ENCODE measurements at places on chromosomes 7 and 10.
A peak's percentile ranks its signal among the peaks of the same experiment; 100 is the strongest.

GRCh38 chr7:7919449-7919945 is 49.1 kb upstream of the GLCCI1 start:
- no peak for DNase-seq

GRCh38 chr7:25124465-25125136 is 459 bp downstream of the CYCS start:
- peak; percentile 37 for DNase-seq

DNA sequence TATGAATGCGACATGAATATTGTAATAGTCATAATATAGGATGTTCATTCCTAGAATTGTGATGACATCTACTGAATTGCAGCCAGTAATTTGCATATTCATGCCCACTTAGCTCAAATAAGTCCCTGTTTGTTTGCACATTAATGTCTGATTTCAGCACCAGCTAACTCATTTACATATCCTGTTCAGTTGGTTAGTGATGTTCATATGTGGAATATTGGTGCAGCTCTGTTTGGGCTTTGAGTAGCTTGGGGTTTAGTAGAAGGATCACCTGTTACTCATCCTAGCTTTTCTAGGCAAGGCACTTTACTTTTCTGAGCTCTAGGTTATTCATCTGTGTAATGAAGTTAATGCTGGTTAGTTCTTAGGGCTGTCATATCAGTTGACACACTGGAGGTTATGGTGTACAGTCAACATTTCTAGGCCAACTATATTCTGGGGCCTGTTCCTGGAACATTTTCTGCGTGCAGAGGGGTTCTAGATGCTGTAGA is 238.4 kb downstream of the EXOC4 start:
- no peak for DNase-seq

- no peak for DNase-seq
Measured at GRCh38 chr10:80474597-80474910, 20.4 kb downstream of the TSPAN14 start.

- DNase-seq: no peak
Measured at GRCh38 chr10:69364232-69364940, 52.3 kb downstream of the TACR2 start.

DNA sequence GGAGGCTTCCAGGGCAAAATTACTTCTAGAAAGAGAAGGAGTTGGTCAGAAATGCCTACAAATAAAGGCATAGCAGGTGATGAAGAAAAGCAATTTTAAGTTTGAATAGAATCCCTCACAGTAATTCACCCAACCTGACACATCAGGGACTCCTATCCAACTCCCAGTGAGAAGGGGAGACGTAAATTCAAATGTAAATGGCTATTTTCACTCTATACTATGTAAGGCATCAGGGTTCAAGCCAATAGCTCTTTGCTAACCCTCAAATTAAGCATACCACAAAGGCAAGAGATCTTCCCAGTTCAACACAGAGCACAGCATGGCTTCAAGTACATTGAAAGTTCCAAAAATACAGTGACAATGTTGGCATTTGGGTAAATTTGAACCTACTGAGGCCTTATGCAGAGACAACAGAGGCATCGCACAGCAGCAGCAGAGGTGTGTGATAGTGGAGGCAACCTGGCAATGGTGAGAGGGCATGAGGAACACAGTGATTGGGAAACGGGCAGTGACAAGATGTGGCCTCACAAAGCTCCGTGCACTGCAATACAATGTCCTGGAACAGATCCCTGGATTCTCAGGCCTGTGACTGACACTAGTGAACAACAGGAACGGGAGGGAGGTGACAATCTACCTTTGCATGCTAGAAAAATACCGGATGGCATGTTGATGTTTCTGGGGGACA is 95.7 kb downstream of the VSTM2A start:
- DNase-seq: no peak

DNA sequence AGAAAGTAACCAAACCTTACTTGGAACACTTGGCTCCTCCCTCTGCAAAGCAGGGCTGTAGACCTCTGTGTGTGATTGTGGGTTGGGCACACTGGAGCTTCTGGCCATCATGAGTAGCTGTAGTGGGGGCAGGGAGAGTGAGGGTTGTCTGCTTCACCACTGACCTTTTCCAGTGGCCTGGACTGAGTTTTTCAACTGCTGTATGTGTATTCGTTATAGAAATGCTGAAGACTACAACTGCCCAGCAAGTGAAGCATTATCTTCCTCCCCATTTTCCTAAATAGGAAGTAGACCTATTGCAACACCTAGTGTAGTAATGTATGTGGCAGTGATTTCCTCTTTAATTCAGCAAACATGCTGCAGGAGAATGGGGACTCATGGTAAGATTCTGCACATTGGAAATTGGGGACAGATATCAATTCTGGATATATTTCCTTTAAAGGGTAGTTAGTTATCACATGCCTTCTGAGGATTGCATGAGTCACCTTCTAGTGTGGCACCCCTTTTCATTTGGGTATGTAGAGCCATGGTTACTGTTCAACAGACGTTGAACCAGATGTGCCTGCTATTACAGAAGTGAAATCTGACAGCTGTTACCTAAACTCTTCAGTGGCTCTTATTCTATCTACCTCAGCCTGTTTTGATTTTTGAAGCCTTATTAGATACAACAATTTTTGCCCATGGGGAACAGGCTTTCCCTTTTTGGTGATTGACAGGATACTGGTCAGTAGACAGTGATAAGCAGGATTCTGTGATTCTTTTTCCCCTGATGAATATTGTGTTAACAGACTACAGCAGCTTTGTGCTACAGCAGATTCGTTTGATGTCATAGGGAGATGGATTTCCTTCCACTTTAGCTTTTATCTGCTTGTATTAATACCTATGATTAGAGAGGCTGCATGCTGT is 130.9 kb downstream of the SND1 start:
- no peak for DNase-seq

DNA sequence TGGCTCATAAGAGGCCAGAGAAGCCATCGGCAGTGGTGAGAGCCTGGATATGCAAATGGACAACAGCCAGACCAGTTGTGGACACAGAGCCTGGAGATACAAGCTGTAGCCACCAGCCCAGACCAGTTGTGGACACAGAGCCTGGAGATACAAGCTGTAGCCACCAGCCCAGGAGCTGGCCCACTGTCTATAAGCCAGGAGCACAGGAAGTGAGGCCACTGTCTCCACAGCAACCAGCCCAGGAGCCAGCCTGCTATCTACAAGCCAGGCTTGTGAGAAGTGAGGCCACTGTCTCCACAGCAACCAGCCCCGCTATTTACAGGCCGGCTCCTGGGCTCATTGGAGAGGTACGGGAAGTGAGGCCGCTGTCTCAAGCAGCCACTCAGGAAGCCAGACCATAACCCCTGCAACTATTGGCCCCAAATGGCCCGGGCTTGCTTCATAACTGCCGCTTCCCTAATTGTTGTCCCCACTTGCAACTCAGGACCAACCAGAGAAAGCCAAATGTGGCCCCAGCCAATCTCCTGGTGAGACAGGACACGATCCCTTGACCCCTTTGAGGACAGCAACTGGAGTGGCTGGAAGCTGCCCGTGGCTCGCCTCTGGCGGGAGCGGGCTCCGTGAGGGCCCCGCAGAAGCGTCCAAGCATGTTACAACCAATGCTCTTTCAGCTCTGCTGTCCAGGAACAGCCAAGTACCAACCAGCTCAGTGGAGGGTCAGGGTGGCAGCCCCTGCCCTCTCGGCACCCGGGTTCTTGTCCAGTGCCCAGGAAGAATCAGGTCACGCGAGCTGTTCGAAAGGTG is 44.1 kb upstream of the CNPY1 start:
- peak; percentile 34 for DNase-seq

GRCh38 chr7:9488555-9488954 is 1055.1 kb downstream of the NXPH1 start:
- peak; percentile 1 for DNase-seq

- DNase-seq: peak; percentile 16
Measured at GRCh38 chr7:129553899-129554461, 51.6 kb downstream of the SMKR1 start.

- DNase-seq: peak; percentile 16
Measured at GRCh38 chr7:149741629-149742028, 31.8 kb downstream of the ZNF467 start.

DNA sequence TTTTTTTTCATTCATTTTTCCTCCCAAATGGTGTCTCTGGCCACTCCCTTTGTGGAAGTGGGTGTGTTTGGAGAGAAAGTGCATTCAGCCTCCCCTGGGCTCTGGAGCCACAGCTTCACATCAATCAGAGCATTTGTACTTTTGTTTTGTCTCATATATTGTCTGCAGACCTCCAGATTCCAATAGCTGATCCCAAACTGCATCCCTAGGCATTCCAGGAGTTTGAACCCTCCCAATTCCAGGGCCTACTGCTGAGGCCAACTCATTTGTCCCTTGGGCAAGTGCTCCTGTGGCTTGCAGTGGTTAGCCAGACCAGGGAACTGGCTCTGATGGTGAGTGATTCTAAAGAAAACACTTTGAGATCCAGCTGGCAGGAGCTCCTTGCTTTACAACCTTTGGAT is 163.3 kb downstream of the IPMK start:
- peak; percentile 82 for DNase-seq

- DNase-seq: peak; percentile 72
Measured at GRCh38 chr7:42236266-42236975, 588 bp downstream of the GLI3 start.

GRCh38 chr7:36487756-36488336 is 98.2 kb downstream of the ANLN start:
- DNase-seq: peak; percentile 79

DNA sequence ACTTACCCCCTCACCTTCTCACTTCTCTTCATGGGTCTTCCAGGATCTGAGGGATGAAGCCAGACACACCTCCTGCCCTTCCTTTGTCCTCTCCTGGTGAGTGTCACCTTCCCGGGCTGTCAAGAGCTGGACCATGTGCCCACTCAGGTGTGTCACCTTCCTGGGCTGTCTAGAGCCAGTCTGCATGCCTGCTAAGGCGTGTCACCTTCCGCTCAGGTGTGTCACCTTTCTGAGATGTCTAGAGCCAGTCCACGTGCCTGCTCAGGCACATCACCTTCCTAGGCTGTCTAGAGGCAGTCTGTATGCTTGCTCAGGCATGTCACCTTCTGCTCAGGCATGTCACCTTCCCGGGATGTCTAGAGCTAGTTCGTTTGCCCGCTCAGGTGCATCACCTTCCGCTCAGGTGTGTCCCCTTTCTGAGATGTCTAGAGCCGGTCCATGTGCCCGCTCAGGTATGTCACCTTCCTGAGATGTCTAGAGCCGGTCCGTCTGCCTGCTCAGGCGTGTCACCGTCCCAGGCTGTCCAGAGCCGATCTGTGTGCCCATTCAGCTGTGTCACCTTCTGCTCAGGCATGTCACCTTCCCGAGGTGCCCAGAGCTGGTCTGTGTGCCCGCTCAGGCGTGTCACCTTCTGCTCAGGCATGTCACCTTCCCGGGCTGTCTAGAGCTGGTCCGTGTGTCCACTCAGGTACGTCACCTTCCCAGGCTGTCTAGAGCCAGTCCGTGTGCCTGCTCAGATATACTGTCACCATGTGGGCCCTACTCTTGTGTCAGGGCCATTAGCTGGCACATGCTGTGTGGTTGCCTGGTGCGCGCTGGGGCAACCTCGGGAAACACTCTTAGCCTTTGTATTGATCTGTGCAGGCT is 245.3 kb downstream of the EBF3 start:
- no peak for DNase-seq

DNA sequence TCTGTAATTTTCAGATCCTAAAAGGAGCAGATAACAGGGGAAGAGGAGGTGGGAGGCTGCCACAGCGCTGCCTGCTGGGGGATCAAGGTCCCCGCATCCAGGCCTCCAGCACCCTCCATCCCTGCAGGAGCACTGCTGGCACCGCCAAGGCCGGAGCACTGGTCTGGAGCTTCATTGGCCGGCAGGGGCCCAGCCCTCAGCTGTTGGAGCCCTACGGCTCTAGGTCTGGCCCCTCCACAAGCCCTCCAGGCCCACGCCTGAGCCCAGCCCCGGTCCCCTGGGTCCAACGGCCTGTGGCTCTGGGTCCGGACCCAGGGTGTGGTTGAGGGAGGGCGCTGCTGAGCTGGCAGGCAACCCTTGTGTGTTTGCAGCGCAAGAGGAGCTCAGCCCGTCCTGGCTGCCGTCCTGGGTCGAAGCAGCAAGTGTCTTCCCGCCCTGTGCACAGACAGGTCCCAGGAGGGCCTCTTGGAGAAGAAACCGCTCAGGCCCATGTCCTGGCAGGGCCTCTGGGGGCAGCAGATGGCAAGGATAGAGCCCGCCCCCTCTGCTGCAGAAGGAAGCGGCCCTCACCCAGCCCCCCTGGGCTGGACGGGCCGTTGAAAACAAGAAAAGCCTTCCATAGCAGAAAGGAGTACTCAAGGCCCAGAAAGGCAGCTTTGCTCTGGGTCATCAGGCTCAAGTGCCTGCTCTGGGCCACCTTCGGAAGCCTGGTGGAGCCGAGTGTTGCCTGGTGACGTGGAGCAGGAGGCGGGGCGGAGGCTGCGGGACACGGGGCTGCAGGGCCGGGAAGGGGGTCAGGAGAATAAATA is 54.3 kb upstream of the TNRC18 start:
- DNase-seq: no peak

DNA sequence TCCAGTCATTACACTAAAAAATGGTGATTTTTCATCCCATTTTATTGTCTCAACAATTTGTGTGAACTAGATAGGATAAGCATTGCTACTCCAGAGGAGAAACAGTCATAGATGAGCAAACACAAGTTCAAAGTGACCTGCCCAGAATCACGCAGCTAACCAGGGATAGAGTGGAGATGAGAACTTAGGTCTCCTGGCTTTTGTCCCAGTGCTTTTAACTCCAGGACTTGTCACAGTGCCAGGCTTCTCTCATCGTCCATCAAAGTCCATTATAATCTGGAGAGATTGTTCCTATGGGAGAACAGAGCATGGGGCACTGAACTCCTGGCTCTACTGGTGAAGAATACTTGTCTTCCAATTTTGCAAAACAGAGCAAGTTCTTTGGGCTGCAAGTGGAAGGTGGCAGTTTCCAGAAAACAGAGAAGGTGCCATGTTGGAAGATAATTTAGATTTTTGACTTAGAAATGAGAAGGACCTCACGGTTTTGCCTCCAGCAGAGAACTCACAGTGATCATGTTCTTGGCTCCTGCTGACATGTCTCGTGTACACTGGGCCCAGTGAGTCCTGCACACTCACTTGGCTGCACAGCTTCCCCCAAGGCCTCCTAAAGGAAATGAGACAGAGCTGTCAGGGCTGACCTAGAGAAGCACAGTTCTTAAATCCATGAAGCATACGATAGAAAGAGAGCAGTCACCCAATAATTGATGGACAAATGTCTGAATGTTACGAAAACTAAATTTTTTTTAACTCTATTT is 322.9 kb upstream of the NRP1 start:
- peak; percentile 75 for DNase-seq
